SK-N-DZ (cell line): ENCODE measurements at places on chromosomes 4 and X.

- DNase-seq: no peak
Measured at GRCh38 chrX:54049801-54050200, 5.5 kb upstream of the PHF8 start.

- DNase-seq: no peak
Measured at GRCh38 chrX:154058214-154058997, 38.7 kb upstream of the IRAK1 start.

GRCh38 chrX:154300816-154301215 is 5.2 kb downstream of the TKTL1 start:
- DNase-seq: no peak

DNA sequence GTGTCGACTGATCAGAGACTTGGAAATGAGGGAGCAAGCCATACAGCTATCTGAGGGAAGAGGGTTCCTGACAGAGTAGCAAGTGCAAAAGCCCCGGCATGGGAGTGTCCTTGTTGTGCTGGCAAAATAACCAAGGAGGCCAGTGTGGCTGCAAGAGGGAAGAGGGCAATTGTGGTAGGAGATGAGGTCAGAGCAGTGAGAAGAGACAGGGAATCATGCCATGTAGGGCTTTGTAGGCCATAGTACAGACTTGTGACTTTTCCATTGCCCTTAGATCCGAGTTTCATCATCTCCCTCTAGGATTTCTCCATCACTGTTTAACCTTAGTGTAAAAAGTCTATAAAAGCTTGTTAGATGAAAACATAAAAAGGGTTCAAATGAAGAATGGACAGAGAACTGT is 76.2 kb downstream of the DOCK11 start:
- DNase-seq: no peak

- no peak for DNase-seq
Measured at GRCh38 chr4:56082829-56083228, 134.1 kb downstream of the CEP135 start.

GRCh38 chr4:124060261-124060918 is 652.1 kb downstream of the ANKRD50 start:
- DNase-seq: peak; percentile 8
